ENCODE measurements at places on chromosomes 2 and 18.
A peak's percentile ranks its signal among the peaks of the same experiment; 100 is the strongest.

GRCh38 chr18:31884020-31884419 lies 58.9 kb downstream of the TRAPPC8 start:
- no peak for DNase-seq

GRCh38 chr2:158518084-158518483 lies 61.3 kb downstream of the PKP4 start:
- DNase-seq = no peak

DNA sequence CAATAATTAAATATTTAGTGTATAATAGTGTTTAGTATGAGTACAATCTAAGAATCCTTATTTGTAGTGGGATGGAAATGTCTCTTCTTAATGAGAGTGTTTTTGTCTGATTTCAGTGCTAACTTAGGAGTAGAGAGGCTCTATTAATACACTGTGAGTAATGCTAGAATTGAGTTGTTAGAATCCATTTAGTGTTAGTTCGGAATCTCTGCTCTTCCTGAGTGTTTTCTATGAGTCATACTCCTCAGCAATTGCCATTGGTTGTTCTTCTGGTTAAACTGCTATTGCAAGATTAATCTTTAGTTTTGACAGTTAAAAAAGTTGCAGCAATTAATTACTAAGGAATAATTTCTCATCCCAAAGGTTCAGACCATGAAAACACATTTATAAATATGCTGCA lies 828.6 kb upstream of the POU3F3 start:
- DNase-seq = no peak

GRCh38 chr2:219492575-219492974 lies 6.1 kb upstream of the GMPPA start:
- DNase-seq = no peak

DNA sequence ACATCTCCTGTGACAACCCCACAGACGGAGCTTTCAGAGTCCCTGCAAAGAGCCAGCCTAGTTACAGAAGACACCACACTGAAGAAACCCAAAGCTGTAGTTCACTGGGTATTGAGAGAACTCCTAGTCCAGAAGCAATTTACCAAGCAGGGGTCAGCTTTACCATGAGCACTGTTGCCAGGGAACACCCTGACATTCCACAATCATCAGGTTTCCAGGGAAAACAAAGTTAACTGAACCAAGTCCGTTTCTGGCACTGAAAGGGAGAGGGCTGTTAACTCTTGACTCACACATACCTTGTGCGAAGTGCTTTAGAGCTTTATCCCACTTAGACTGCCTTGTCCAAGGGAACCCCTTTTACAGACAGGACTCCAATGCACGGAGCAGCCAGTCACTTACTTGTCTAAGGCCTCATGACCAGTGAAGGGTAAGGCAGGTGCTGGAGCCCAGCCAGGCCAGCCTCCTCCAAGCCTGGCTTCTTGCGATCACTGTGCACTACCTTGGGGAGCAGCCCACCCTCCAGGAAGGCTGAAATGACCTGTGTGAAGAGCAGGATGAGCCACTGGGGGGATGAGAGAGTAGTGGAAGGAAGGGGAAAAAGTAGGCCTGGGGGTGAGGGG lies 53.9 kb downstream of the REEP1 start:
- no peak for DNase-seq

DNA sequence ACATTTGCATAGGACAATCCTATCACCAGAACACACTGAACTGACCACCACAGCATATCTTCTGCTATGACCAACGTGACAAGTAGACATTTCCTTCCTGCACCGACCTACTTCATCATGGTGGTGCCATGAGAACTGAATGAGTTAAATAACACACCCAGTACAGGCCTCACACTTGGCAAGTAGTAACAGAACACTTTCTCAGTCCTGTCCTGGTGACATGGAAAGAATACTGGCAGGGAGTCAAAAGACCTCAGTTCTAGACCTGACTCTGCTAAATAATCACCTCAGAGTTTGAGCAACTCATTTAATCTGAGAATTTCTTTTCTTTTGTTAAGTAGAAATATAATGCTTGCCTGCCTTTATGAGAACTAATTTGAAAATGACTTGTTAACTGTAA lies 186.3 kb upstream of the SMAD7 start:
- DNase-seq = no peak

GRCh38 chr2:238973038-238973739 lies 125.3 kb downstream of the TWIST2 start:
- no peak for DNase-seq

DNA sequence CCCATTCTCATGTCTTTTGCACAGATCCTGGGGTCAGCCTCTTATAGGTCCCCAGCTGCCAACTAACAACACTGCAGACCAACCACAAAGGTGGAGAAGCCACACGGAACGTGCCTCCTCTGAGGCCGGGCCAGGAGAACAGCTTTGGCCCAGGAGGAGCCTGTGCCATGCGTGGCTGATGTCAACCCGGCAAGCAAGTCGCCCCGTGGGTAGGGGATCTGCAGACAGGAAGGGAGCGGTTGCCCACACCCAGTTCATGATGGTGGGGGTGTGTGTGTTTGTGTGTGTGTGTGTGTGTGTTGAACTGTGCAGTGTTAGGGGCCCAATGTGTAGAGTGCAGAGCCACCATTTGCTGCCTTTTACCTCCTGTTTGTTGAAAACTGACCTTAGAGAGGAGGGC lies 2.4 kb upstream of the CLEC4F start:
- DNase-seq = no peak

- DNase-seq = no peak
Observed at GRCh38 chr18:30106356-30106755, 936.2 kb downstream of the DSC3 start.

DNA sequence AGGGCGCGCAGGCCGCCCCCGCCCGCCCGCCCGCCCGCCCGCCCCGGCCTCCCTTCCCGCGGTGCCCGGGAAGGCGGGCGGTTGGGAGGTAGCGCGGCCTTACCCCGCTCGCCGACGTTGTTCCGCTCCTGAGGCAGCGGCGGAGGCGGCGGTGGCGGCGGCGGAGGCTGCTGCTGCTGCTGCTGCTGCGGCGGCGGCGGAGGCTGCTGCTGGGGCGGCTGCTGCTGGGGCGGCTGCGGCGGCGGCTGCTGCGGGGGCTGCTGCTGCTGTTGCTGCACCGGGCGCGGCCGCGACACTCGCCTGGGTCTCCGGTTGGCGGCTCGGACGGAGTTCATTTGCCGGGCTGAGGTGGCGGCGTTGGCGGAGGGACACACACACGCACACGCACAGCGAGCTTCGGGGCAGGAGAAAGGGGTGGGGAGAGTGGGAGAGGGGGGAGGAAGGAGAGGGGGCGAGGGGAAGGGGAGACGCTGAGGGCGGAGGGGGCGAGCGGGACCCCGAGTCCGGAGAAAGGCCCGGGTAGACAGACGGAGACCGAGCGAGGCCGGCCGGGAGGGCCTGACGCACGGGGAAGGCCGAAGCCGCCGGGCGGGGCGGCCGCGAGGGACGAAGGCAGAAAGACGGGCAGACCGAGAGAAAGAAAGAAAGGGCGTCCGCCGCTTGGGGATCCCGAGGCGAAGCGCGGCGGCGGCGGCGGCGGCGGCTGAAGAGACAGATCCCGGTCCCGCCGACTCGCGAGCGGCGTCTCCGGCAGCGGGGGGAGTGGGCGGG lies 727 bp downstream of the FBXO11 start:
- DNase-seq = peak; percentile 76

- no peak for DNase-seq
Observed at GRCh38 chr2:156702541-156702940, 266.4 kb downstream of the GPD2 start.

- no peak for DNase-seq
Observed at GRCh38 chr18:56257205-56257604, 381.2 kb downstream of the TXNL1 start.

DNA sequence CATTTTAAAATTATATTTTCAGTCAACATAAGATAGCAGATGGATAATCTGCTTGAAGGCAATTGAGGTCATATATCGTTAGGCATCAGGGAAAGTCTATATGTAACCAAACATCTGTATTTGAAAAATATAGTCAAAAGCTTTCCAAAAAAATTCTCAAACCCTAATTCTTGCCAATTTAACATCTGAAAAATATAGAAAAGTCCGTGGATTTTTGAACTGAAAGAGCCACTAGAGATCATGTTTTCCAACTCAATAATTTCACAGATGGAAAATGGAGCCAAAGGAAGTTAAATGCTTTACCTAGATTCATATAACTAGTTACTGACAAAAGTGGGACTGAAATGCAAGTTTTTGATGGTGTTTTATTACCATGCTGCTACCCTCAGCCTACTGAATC lies 185.1 kb upstream of the ZNF804A start:
- no peak for DNase-seq

DNA sequence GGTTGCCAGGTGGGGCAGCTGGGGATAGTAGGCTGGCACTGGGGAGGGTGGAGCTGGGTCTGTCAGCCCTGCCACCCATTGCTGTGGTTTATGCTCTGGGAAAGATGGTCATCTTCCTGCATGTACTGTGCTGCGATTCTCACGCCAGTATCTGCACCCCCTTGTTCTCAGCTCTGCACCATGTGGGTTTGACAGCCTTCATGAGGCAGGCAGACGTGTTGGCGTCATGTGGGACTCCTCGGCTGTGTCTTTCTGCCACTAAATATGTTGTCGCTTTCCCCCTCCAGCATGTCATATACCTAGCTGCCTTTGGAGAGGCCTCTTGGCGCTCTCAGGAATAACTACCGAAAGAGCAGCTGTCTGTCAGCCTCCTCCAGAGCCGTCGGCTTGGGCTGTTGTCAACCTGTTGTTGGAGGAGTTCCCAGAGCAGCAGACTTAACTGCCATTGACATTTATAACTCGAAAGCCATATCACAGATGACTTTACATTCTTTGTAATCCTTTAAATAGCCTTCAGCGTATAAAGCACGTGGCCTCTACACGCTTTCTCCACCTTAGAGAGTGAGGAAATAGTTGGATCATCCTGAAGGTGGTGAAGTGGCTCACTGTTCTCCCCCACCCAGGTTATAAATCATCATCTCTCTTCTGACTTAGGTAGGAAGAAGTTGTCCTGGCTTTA lies 80.4 kb upstream of the MGAT5 start:
- no peak for DNase-seq

- DNase-seq = no peak
Observed at GRCh38 chr2:39717067-39717466, 51.4 kb downstream of the TMEM178A start.

DNA sequence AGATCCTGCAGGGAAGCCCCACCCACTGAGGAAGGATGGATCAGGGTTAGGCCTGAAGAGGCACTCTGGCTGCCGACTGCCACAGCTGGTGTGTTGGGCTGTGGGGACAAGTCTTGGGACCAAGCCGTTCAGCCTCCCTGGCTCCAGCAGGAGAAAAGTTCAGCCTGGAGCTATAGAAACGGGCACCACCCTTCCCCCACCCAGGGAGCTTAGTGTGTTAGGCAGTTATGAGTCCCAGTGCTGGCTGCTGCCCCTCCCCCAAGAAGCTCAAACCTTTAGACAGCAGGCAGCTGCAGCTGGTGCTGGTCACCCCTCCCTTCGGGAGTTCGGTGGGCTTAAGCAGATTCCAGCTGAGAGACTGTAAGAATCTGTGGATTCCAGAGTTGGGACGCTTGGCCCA lies 447.1 kb upstream of the HS6ST1 start:
- no peak for DNase-seq

GRCh38 chr2:207546822-207547221 lies 17.1 kb downstream of the CREB1 start:
- DNase-seq = no peak

DNA sequence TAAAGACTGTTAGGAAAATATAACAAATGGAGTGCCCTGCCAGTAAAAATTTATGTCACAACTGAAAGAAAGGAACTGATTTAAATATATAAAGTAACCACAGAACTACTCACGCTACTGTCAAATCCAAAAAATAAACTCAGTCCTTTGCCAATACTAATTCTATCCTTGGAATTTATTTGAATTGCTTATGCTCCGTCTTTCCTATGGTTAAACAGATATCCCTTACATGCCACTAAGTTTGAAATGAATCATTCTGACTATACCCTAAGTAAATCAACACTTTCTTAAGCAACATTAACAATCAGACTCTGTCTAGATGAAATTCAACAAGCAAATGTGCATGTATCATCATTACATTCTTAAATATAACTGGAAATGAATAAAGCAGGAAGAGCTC lies 9.8 kb downstream of the HNRNPLL start:
- no peak for DNase-seq

- peak; percentile 17 for DNase-seq
Observed at GRCh38 chr2:54952978-54953456, 97.2 kb downstream of the RTN4 start.

DNA sequence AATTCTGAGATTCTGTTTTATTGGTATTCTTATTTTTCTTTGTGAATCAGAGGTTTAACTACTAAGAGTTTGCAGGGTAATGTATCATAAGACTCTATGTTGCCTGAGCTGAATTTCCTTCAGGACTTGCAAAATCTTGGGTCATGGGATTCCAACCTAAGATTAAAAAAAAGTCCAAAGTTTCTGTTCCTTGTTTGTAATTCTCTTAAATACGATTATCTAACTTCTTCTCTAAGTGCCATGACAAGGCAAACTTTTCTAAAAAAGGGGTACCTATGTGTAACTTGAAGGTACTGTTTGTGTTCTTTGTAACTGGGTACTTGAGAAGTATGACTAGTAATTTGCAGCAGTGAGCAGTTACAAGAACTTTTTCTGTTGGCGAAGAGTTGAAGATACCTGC lies 181.3 kb upstream of the ZEB2 start:
- no peak for DNase-seq

DNA sequence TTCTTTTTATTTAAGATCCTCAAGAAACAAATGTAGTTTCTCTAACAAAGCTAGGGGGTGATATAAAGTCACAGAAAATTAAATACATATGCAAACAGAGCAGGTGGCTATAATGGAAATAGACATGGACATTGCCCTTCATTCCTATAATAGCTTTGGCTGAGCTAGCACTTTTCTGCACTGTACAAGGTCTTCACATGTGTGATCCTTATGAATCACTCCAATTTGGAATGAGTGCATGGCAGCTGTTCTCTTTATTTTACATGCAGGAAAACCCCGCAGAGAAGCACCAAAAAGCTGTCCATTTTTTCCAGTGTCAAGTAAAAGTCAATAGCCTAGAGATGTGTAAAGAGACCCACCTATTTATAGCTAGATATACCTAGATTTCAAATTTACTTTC lies 747.4 kb upstream of the SLC8A1 start:
- DNase-seq = no peak

- DNase-seq = no peak
Observed at GRCh38 chr2:179268277-179268925, 3.8 kb upstream of the SESTD1 start.
